ENCODE measurements at places on chromosomes 16 and 17.

DNA sequence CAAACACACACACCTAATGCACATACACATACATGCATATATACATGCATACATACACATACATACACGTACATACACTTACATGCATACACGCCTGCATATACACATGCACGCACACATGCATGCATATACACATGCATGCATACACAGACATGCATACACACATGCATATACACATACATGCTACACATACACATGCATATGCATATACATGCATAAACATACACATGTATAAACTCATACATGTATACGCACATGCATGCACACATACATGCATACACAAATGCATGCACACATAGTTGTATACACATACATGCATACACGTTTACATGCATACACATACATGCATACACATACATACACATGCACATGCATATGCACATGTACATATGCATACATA is 23.6 kb upstream of the RMI2 start:
- DNase-seq: no peak

DNA sequence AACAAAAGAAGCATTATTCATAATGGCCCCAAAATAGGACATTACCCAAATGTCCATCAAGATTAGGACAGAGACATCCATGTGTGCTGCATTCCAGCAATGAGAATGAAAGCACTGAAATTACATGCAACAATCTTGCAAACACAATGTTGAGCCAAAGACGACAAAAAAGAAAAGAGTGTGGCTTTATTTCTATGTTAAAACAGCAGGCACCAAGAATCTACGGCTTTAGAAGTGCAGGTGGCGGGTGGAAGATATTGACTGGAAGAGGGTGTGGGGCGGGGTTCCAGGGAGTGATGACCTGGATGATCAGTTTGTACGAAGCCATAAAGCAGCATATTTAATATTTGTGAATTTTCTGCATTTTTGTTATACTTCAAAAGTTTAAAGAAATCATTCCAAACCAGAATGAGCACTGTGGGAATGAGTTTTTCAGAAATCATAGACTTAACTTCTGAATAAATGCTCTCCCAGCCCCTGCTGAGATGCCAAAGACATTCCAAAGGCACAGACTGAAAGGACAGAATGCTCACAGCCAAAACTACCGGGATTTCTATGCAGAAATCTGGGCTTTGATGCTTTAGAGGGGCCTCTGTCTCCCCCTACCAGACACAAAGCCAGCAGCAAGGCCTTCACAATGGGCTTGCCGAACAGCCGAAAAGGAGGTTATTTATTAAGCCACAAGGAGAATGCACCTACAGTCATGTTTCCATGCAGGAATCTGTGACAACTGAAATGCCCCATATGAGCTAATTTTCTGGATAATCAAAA is 361.6 kb downstream of the GRIN2A start:
- DNase-seq: no peak

- no peak for DNase-seq
These were observed 5.5 kb downstream of the ZNF688 start for GRCh38 chr16:30565984-30566383.

DNA sequence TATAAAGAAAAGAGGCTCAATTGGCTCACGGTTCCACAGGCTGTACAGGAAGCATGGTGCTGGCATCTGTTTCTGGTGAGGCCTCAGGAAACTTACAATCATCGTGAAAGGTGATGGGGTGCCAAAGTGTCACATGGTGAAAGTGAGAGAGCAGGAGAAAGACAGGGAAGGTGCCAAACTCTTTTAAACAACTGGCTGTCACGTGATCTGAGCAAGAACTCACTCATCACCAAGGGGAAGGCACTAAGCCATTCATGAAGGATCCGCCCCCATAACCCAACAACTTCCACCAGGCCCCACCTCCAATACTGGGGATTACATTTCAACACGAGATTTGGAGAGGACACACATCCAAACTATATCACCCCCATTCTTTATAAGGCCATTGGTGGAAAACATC is 28.4 kb upstream of the HS3ST2 start:
- DNase-seq: no peak

- DNase-seq: peak; percentile 39
These were observed 2.3 kb upstream of the ITGA3 start for GRCh38 chr17:50053654-50053960.

DNA sequence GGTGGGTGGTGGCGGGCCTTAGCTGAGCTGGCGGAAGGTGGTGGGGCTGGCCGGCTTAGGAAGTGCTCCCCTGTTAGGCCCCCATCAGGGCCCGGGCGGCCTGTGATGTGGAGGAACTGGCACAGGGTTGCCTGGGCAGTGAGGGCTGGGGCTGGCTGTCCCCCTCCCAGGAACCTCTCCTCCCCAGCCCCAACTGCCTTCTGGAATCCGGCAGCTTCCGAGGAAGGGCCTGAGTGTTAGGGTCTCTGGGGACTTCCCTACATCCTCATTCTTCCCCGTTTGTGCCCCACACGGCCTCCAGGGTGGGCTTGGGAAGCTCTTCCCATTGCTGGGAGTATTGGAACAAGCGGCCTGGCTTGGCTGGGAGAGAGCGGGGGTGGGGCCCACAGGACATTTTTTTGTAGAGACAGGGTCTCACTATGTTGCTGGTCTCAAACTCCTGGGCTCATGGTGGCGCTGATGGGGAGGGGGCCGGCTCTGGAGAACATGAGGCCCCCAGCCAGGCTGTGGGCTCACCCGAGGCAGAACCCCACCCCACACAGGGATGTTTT is 89.9 kb upstream of the CIBAR2 start:
- DNase-seq: peak; percentile 25

DNA sequence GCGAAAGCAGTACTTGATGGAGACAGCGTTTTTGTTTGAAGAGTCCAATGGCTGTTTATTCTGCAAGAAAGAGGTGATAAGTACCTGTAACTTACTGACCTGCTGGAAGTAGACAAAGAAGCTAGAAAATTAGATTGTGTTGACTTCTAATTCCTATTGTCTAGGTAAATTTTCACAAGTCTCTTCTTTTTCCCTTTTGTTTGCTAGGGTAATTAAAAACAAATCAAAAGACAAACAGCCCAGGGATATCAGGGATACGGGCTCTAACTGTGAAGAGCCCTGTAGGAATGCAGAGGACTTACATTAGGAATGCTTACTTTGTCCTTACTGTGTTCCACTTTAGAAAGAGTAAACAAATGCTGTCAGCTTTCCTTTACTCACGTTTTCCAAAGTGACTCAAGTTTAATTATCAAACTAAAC is 7.0 kb downstream of the PSME3IP1 start:
- DNase-seq: no peak

- peak; percentile 3 for DNase-seq
These were observed 11.9 kb upstream of the GSDMA start for GRCh38 chr17:39950871-39951348.

DNA sequence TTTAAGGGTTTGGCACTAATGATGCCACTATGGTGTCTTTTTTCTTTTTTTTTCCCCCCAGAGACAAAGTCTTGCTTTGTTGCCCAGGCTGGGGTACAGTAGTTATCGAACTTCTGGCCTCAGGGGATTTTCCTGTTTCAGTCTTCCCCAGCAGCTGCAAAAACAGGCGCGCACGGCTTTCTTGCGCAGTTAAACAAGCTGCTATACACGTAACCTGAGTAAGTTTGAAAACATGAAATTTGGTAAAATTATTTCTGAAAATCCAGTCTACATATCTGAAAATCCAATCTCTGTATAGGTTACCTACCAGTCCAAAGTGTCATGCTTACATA is 11.8 kb downstream of the TEX14 start:
- no peak for DNase-seq

DNA sequence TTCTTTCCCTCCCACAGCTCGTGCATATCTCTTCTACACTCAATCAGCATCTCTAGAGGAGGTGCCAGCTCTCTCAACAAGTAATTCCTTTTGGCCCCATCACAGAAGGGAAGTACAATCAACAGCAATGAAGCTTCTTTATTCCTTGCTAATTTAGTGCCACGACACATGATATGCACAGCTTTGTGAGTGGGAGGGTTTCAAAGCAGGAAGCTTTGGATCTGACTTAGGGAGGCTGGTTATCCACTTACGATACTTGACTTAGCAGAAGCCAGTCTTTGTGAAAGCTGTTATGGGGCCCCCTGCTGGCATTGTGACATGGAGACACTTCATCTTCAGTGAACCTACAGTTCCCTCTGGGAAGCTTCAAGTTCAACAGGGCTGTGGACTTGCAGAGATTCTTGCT is 81.0 kb downstream of the TMEM100 start:
- DNase-seq: peak; percentile 58

DNA sequence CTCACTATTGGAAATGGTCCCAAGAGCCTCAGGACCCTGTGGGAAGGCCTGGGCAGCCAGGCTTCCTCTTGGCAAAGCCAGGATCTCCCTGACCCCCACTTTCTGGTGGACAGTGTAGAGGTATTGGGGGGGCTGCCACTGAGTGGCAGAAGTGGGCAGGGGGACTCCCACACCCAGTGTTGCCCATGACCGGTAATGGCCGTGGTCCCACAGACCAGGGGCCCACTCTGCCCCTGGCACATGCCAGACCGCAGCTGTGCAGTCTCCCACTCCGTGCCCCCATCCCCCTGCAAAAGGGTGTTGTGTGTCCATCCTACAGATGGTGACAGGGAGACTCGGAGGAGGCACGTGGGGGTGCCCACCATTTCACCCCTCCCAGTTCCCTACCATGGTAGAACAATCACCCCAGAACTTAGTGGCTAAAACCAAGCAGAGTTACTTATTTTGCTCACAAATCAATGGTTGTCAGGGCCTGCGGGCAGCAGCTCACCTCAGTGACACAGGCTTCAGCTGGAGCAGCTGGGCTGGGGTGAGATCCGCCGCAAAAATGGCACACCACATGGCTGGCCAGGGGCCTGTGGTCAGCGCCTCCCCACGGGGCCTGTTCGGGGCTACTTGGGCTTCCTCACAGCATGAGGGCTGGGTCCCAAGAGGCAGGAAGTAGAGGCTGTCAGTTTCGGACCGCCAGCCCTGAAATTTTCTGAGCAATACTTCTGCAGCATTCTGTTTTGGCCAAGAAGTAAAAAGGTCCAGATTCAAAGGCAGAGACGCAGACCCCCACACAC is 59.0 kb upstream of the ZNF469 start:
- no peak for DNase-seq

DNA sequence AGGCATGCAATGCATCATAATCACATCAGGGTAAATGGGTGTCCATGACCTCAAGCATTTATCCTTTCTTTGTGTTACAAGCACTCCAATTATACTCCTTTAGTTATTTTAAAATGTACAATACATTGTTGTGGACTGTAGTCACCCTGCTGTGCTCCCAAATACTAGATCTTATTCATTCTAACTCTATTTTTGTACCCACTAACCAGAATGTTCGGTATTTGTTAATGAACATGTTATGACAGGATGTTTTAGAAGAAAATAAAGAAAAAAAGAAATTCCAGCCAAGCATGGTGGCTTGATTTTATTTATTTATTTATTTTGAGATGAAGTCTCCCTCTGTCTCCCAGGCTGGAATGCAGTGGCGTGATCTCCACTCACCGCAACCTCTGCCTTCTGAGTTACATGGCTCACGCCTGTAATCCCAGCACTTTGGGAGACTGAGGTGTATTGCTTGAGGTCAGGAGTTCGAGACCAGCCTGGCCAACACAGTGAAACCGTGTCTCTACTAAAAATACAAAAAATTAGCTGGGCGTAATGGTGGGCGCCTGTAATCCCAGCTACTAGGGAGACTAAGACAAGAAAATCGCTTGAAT is 1.8 kb upstream of the NDE1 start:
- DNase-seq: peak; percentile 37

DNA sequence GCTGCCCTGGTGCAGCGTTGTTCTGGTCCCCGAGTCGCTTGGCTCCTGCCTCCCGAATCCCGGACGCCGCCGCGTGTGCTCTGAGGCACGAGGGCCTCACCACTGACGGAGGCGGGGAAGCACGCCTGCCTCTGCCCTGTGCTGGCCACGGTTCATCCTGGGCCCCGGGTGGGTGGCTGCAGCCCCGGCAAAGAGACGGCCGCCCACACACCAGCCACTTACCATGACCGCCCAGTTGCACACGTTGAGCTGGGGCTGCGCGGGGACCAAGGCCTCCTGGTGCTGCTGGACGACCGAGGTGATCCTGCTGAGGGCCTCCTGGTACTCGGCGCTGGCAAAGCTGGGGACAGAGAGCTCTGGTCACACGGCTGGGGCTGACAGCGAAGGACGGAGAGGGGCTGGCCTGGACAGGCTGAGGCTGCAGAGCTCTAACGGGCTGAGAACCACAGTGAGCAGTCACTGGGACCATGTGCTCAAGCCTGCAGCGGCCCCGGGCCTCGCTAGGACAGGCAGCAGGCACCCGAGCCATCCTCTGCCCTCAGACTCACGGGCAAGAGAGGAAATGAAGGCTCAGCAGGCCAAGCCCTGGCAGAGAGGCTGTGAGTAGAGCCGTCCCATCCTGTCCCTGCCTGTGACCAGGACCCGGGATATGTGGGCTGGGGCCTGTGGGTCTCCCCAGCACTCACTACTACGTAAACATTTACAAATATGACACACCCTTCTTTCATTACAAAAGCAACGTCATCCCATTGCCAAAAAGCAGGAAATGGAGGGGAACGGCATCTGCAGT is 6.3 kb upstream of the APRT start:
- peak; percentile 47 for DNase-seq

- no peak for DNase-seq
These were observed 790 bp downstream of the TRADD start for GRCh38 chr16:67158637-67159600.

- DNase-seq: no peak
These were observed 1.2 kb downstream of the TMEM238L start for GRCh38 chr17:10802496-10803284.

GRCh38 chr16:268141-269053 is 7.3 kb downstream of the RGS11 start:
- DNase-seq: no peak

DNA sequence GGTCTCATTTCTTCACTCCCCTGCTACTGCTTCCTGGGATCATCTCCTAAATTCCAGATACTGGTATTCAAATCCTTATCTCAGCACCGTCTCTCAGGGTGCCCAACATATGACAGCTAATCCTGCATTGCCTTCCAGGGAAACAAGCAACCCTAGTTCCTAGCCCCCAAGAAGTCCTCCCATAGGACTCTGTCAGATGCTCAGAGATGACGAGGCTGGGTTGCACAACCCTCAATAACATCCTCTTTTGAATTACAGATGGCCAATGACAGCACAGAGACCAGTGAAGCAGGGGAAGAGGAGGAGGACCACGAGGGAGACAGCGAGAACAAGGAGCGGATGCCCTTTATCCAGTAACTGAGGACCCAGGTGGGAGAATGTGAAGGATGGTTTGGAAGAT is 45.0 kb upstream of the CLEC3A start:
- no peak for DNase-seq

DNA sequence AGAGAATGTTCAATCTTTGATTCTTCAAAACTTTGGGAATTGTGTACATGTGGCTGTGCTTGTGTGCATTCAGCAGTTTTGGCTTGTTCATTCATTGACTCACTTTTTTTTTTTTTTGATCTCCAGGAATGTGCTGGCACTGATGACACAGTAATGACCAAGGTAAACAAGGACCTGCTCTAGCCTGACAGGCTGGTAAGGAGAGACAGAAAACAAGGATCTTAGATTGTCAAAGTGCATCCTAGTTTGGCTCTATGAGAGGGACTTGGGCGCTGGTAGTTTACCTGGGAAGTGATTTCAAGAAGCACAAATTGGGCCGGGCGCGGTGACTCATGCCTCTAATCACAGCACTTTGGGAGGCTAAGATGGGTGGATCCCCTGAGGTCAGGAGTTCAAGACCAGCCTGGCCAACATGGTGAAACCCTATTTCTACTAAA is 233.1 kb upstream of the WSCD1 start:
- peak; percentile 69 for DNase-seq

- DNase-seq: peak; percentile 81
These were observed 617 bp upstream of the SENP3 start for GRCh38 chr17:7561028-7561575.

GRCh38 chr16:70151941-70152509 is 21.6 kb upstream of the CLEC18C start:
- no peak for DNase-seq
